ENCODE measurements at places on chromosomes 2 and 18.

- DNase-seq, result no peak
Observed at GRCh38 chr2:191824398-191824797, 22.5 kb downstream of the CAVIN2 start.

GRCh38 chr18:31454066-31454708 lies 6.6 kb downstream of the DSG3 start:
- peak; percentile 58 for DNase-seq

DNA sequence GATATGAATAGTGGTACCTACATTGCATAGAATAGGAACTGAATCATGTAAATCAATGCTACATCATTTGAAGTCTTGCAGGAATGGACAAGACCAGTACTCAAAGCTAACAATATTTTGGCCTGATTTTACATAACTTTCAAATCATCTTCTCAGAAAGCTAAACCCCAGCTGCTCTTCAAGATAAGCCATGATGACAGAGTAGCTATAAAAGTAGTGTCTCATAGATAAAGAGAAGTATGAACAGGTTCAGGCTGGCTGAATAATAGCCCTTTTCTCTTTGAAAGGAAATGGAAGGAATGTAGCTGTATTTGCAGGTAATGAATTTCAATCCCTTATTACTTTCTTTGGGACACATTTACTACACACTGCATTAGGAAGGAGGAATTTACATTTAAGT lies 28.2 kb downstream of the TSPYL6 start:
- no peak for DNase-seq

- DNase-seq, result peak; percentile 79
Observed at GRCh38 chr2:199144546-199144945, 313.2 kb downstream of the SATB2 start.

- no peak for DNase-seq
Observed at GRCh38 chr2:65017335-65017734, 28.1 kb downstream of the SLC1A4 start.

DNA sequence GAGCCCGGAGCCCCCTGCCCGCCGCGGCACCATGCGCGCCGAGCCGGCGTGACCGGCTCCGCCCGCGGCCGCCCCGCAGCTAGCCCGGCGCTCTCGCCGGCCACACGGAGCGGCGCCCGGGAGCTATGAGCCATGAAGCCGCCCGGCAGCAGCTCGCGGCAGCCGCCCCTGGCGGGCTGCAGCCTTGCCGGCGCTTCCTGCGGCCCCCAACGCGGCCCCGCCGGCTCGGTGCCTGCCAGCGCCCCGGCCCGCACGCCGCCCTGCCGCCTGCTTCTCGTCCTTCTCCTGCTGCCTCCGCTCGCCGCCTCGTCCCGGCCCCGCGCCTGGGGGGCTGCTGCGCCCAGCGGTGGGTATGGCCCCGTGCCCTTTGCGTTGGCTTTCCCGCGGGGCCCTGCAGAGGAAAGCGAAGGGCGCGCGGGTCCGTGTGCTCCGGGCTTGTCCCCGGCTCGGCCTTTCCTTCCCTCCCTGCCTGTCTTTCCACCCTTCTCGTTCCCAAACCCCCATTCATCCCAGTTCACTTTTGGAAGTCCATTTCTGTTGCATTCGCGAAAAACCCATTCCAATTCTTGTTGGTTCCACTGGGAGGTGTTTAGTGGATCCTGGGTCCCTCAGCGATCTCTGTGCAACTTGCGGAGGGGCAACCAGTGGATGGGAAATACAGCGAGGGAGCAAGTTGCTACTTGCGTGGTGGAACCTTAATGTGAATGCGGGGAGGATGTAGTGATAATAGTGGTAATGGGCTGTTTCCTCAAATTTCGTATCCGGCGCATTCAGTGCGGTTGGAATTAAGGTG lies 599 bp downstream of the ADAM23 start:
- no peak for DNase-seq

DNA sequence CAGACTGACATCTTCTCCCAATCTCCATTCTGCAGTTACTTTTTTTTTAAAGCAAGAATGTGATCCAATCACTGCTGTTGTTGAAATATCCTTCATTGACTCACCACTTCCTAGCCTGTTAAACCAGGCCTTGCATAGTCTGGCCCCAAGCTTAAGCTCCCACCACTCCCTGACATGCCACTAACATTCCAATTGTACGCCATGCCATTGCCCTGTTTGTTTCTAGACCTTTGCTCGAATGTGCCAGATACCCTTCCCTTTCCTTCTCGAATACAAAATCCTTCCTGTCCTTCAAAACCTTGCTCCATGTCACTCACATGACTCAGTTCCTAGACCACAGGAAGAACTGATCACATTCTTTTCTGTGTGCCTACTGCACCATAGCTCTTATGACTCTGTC lies 224.2 kb downstream of the CYRIA start:
- DNase-seq, result no peak

DNA sequence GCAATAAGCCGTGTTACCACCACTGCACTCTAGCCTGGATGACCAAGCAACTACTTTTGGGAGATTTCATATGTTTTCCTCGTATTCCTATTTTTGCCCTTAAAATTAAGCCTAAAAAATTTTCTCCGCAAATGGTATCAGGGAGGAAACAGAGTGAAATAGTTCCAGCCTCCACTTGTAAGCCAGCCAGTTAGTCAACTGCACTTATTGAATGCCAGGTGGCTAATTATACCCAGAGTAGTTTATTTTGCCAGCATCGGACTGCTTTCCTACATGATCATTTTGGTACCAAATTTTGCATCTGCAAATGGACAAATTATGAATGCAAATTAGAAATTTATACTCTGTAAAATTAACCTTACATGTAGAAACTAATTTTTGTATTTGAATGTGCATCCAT lies 90.2 kb upstream of the ARHGAP28 start:
- no peak for DNase-seq
